ENCODE measurements at places on chromosomes 3 and 15.

- no peak for DNase-seq
Measured at GRCh38 chr3:52401551-52401950, 43.4 kb downstream of the SEMA3G start.

GRCh38 chr3:158896729-158897128 is 94.9 kb downstream of the MFSD1 start:
- no peak for DNase-seq

DNA sequence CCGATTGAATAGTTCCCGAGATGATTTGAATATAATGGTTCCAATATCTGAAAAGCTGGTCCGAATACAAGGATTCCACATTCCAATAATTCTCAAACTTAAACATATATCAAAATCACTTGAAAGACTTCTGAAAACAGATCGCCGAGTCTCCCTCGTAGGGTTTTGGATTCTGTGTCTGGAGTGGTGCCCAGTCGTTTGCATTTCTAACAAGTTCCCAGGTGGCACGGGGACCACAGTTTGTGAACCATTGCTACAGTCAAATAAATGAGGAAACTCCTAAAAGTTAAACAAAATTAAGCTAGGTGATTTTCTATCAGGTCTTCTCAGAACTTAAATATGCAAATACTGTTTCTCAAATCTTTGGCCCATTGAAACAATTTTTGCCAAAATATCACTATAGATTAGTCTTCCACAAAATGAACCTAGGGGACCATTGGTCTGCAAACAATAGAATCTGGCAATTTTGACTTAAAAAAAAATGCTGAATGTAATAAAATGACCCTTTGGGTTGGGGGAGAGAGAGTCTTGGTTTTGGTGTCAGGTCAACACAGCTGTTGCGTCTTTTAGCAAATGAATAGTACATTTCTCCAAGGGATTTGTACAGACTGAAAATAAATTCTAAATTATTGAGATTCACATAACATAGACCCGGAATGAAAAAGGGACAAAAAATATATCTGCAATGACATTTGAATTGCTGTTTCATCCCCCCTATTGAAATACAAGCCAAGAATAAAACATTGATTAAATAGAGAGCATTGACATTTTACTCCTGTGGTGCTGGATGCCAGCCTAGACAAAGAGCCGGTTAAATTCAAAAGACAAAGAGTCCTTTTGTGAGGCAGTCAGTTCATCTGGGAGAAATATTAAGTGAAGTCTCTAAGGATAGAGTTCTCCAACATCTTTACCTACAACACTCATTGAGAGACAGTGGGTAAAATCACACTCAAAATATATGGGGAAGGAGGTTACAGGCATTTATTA is 175.7 kb upstream of the ADAMTS9 start:
- DNase-seq, result no peak

DNA sequence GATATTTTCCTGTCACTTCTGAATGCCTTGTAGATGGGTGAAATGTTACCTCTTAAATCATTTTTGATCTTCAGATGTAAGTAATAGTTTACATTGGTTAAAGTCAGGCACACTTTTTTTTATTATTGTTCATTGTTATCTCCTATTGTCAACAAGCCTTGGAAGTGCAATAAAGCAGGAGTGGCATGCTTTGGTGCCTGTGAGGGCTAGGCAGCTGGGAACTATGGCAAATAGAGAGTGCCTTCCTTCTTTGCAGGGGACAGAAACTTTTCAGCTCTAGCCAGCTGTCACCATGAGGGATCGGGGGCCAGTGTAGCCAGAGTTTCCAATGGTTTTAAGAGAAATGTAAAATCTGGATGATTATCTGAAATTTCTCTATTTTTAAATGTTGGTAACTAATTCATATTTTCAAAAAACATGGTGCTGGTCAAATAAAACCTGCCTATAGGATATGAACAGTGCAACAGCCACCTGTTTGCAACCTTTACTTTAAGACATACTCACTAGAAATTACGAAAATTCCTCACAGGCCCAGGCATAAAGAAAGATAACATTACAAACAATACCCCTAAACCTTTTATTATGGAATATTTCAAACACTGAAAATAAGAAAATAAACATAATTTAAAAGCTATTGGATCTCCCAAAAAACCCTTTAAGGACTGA is 9.1 kb upstream of the SELENOK start:
- DNase-seq, result no peak

DNA sequence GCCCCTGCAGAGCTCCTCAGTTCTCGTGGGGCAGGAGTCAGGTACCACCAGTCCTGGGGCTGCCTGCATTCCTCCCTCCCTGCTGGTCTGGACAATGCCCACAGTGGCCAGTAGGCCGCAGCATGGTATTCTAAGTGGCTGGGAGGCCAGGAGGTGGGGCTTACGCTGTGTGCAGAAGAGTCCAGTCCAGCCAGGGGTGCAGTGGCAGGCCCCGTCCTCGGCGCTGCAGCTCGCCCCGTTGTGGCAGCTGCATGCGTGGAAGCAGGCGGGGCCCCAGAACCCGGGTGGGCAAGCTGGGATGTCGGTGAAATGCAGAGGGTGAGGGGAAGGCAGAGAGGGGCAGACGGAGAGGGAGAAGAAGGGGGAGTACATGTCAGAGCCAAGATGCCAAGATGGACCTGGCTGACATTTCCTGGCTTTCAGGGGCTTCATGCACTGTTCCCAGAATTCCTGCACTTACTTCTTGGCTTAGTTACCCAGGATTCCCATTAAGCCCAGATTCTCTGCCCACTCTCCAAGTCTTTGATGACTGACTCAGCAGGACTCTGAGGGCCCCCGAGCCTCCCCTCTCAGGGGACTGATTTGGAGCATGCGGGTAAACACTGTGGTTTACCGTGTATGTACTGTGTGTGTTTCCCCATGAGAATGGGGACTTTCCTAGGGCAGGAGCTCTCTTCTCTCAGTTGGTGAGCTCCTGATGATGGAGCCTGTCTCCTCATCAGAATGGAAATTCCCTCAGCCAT is 47.5 kb downstream of the RAB11A start:
- DNase-seq, result peak; percentile 52

DNA sequence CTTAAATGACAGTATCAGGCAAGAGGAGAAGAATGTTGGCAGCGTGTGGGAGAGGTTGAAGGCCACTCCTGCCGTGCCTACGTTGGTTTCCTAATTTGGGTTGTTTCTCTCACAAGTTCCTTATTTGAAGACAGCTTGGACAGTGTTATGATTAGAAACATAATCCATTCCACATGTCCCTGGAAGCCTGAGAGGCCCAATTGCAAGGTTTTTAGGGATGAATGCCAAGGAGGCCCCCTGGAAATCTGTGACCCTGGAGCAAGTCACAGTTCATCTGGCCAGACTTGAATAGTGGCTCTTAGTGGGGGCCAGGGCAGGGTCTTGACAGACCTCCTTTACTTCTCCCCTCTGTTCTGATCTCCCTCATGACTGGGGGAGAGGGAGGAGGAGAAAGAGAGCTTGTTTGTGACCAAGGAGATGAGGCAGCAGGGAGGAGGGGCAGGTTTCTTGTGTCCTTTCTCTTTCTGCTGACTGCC is 584.4 kb upstream of the TBL1XR1 start:
- DNase-seq, result no peak

- DNase-seq, result no peak
Measured at GRCh38 chr3:127443581-127444375, 146.8 kb downstream of the TPRA1 start.

GRCh38 chr3:150972366-150973071 is at the start of gene CLRN1:
TSS of gene CLRN1 (minus strand) at chr3:150972727. CDS start at chr3:150972708, 19 bp downstream.
- no peak for DNase-seq

- no peak for DNase-seq
Measured at GRCh38 chr3:130748981-130749380, 2.4 kb upstream of the PIK3R4 start.

- no peak for DNase-seq
Measured at GRCh38 chr3:151226825-151227224, 23.8 kb upstream of the GPR171 start.

DNA sequence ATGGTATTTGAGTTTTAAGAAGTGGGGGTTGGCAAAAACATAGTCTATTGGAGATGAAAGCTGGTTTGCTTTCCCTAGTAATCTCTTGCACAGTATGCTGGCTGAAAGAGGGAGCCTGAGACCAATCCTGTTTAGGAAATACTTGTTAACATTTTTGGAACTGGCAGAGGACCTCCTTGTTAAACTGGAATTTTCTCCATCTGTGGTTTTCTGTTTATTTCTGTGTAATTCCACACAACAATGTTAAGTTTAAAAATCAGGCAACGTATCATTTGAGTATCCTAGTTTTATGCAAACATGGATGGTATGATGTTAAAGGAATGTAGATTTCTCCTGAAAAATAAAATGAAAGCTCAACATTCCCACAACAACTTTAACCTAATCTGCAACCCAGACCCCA is 536.0 kb upstream of the TBL1XR1 start:
- no peak for DNase-seq

DNA sequence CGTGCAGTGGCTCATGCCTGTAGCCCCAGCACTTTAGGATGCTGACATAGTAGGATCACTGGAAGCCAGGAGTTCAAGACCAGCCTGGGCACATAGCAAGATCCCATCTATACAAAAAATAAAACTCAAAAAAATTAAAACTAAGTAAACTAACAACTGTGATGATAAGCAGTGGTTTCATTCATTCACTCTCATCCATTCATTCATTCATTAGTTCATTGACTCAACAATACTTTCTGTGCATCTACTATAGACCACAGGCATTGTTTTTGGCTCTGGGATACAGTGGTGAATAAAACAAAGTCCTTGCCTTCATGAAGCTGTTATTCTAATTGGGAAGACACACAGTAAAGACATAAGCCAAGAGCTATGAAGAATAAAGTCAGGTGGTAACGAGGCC is 7.5 kb upstream of the TMEM212 start:
- DNase-seq, result no peak

GRCh38 chr3:37816271-37816670 is 45.4 kb upstream of the CTDSPL start:
- no peak for DNase-seq

- no peak for DNase-seq
Measured at GRCh38 chr3:28940530-28940929, 340.3 kb upstream of the RBMS3 start.

GRCh38 chr15:81023483-81024264 is 23.0 kb downstream of the TLNRD1 start:
- DNase-seq, result peak; percentile 82

DNA sequence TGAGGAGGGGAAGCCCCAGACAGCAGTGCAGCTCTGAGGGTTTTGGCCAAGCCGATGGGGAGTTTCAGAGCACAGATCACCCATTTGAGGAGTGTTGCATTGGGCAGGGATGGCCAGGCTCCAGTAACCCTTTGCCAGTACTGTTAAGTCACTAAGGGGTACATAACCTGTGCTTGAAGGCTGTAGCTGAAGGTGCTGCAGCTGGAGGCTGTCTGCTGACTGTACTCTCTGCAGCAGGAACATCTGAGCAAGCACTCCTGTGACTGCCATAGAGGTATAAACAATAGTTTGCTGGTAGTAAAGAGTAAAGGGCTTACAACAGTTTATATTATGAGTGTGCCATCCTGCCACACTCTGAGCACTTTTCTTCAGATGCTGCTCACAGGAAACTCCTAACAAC is 297.8 kb downstream of the EPHA3 start:
- DNase-seq, result no peak

DNA sequence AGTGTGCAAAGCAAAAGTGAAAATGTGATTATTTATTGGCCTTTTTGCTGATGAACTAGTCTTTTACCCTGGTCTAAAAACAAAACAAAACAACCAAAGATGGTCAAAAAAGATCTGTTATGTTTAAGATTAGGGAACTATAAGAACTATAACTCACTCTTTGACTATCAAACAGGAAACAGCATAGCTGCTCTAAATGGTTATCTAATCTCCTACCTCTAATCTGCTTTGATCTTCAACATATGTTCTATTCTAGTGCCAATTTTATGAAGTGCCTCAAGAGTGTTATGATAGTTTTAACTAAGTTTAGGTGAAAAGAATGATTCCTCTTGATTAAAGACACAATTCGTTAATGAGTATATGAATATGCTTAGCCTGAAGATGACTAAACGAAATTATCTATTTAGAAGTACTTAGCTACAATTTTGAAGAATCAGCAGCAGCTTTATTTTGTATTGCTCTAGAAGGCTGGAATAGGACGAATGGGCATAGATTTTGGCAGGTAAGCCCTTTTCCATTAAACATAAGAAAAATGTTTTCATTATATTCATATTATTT is 46.0 kb downstream of the SETD2 start:
- no peak for DNase-seq

DNA sequence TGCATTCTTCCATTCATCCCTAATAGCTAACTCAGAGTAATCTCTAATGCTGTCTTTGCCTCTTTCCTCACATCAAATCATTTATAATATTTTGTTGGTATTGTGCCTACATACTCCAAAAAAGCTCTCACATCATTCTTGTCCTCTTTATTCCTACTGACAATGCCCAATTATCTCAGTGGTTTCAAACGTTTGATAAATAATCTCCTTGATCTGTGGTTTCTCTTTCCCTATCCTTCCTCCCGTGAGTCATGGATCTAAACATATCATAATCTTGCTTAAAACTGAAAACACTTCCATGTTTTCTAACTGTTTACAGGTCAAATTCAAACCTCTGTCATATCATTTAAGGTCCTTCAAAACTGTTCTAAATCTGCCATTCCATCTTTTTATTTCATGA is 115.1 kb downstream of the CNTN6 start:
- DNase-seq, result no peak

- no peak for DNase-seq
Measured at GRCh38 chr3:151084893-151085226, 604 bp upstream of the MED12L start.

DNA sequence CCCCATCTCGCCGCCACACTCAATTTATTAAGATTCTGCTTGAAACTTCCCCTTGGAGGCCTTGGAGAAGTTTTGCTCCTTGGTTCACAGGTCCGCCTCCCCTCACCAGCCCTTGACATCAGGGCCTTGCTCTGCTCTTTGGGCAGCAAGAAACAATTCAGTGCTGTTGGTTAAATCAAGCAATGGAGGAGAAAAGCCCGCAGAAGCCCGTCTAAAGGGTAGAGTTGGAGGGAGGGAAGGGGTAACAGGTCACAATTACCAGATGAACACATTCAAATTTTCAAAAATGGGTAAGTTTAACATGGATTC is 429 bp downstream of the PARP9 start:
- DNase-seq, result no peak

DNA sequence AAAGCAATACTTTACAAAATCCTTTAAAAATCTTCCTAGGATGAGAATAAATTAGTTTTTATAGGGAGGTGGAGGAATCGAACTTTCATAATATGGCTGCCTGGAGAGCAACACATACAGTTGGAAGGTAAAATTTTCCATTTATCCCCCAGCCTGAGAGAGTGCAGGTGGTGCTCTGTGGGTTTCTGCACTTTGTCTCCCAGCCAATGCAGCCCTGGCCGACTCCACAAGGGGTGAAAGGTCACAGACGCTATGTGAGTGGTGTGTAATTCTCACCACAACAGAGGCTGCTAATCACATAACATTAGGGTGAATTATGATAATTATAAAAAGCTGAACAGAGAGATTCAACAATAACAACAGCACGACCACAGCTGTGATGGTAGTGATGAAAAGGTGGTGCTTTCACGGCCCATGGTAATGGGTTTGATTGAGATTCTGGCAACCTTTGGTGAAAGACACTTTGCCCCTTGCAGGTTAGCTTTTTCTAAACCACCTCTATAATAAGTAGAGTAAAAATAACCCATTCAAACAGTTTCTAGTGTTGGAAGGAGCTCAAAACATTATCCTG is 30.1 kb upstream of the NANOGP8 start:
- DNase-seq, result no peak

All from C1 segment of cervical spinal cord (tissue), 14 donors.